GM10248 (cell line): ENCODE measurements at places on chromosomes 5 and 9.

DNA sequence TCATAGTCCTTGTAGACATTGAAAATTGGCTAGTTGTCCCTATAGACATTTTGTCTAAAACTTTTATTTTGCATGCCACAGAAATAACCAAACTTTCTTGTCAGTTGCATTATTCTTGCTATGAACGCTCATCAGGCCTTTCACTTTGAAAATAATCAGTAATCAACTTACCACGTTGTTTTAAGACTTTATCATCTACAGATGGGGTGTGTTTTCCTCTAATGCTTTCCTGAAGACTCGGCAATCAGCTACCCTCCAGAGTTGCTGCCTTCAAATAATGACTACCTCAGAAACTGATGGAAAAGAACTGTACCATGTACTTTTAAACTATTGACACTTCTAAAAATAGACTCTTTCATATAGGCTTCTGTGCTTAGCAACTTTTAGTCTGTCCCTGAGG, 33.5 kb upstream of the HSPB3 start:
- DNase-seq, result no peak

- no peak for DNase-seq
These were observed 16.3 kb upstream of the PLCXD3 start for GRCh38 chr5:41526699-41527098.

- no peak for DNase-seq
These were observed 8.3 kb downstream of the TMEM250 start for GRCh38 chr9:136110082-136111061.

- no peak for DNase-seq
These were observed 502.5 kb downstream of the RASEF start for GRCh38 chr9:82560457-82560904.

DNA sequence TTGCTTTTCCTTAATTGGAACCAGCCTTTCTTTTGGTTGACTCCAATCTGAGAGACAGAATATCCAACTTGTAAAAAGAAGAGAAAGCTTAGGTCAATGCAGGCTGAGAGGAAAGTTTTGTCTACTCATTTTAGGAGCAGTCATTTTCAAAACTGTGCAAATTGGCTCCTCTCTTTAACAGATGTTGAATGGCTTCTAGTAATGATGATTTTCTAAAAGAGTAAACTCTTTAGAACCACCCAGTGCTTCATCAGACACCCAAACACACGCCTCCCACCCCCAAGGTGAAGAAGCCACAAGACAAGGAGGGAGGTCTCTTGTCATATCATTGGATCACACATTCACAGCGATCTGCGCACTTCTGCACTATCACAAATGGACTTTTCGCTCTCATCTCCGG, 116.3 kb upstream of the KLF9 start:
- no peak for DNase-seq

GRCh38 chr5:151522226-151522625, 68.9 kb downstream of the FAT2 start:
- no peak for DNase-seq

DNA sequence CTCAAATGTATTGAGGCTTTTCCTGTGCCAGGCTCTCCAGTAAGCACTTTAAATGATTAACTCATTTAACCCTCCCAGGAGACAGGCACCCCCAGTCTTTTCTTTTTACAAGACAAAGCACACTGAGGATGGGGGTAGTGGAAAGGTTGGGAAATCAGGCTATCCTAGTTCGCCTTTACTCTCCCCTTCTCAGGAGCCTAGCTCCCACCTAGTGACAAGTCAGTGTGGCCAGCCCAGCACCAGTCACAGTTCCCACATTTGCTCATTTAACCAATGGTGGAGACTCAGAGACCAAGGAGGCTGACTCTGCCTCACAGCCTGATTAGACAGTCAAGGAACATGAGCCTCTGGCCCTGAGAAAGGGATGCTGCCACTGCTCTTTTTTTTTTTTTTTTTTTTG, 3.5 kb downstream of the ALDH7A1 start:
- no peak for DNase-seq

DNA sequence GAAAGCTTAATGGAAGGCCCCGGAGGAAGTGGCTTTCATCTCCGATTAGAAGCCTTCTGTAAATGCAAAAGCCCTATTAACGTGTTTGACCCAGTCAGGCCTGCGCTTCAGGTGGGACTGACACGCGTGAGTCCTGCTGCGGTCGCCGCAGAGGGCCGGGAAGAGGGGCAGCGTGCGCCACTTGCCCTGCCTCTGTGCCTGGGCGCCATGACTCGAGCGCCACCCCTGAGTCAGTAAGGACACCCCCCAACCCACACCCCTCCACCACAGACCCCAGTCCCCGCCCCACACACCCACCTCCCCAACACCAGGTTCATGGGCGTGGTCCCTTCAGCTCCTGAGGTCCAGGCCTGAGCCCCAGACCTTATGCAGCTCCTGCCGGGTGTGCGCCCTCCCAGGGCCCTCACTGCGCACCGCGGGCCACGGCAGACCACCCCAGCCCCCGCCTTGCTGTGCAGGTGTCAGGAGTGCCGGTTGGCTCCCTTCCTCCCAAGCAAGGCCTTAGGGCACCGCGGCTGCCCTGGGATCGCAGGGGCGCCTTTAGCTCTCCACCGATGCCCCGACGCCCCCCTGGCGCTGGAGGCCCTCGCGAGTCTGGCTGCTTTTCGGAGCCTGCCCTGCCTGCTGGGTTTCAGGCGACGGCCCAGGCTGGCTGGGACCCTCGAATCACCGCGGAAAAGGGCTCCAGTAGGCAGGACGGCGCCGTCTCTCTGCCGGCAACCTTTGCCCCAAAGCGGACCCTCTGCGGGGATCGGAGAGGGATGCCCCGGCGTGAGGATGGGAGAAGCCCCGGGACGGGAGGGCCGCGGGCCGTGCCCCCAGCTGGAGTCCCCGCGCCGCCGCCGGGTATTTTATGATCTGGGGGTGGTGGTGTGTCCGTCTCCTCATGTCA, 625 bp upstream of the OLFM1 start:
- no peak for DNase-seq

GRCh38 chr5:110896901-110897300, 158.1 kb downstream of the SLC25A46 start:
- no peak for DNase-seq
